ENCODE measurements at places on chromosomes 1 and 21. TPM values are rescaled to one million over a fixed set of nuclear protein-coding genes. Genes with fewer than 3 reads are reported as not detected.
A peak's percentile ranks its signal among the peaks of the same experiment; 100 is the strongest.

THBS3 gene
- 15.7 TPM for total RNA-seq

PDPN gene
- total RNA-seq, result not detected

KCNE2 gene
- total RNA-seq, result not detected

DNA sequence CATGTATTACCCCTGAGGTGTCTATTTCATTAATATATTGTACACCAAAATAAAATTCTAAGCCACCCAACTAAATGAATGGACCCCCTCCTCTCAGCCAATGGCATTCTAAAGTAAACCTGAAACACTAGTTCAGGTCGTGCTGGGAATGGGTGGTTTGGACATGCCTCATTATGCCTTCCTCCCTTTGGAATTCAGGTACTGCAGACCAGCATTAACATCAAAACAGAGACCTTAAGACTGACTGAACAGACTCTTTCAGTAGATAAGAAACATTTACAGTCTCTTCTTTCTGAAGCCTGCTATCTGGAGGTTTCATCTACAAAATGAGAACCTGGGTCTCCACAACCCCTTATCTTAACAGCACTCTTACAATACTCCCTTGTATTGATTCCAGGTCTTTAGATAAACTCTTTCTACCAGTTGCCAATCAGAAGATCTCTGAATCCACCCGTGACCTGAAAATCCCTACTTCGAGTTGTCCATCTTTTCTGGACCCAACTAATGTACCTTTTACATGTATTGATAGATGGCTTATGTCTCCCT, 93.6 kb downstream of the PKN2 start:
- DNase-seq, result no peak

- no peak for DNase-seq
These were observed 9.5 kb upstream of the IL24 start for GRCh38 chr1:206887701-206888100.

GRCh38 chr21:39052718-39053117, 130.5 kb downstream of the PSMG1 start:
- no peak for DNase-seq

GRCh38 chr1:6688001-6688400, 13.6 kb downstream of the DNAJC11 start:
- no peak for DNase-seq

- peak; percentile 47 for DNase-seq
These were observed 1.7 kb downstream of the TNFSF4 start for GRCh38 chr1:173205146-173206051.

- no peak for DNase-seq
These were observed 116.3 kb downstream of the AK5 start for GRCh38 chr1:77398152-77398551.

- peak; percentile 64 for DNase-seq
These were observed 844 bp downstream of the ZMYM6 start for GRCh38 chr1:35030756-35031446.

- no peak for DNase-seq
These were observed 64.0 kb upstream of the DIP2A start for GRCh38 chr21:46394595-46395104.
